Activated naive CD4-positive, alpha-beta T cell treated with anti-CD3 and anti-CD28 coated beads, Interleukin-2, amount 50 U/mL, for 72 hours (primary cell): ENCODE measurements at places on chromosomes 16 and 17. TPM values are rescaled to one million over a fixed set of nuclear protein-coding genes. Genes with fewer than 3 reads are reported as not detected.

CLEC3A gene
- total RNA-seq = not detected

KRTAP2-1 gene
- not detected for total RNA-seq

GP1BA gene
- total RNA-seq = not detected

GRCh38 chr17:51507444-51507843 is 247.1 kb downstream of the UTP18 start:
- DNase-seq = no peak

DNA sequence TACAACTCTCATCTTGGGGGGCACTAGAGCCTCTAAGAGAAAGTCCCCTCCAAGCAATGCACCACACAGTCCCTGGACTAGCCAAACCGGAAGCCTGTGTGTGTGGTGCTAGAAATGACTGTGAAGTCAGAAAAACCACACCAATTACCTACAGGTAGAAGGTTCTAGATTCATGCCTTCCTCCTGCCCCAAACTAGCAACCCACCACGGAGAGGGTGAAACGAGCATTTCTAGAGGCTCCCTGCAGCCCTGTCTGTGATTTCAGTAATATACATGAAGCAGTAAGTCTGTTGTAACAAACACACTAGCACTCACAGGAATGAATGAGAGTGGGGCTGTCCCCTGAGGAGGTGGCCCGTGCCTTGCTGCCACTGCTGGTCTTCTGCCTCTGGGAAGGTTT is 13.6 kb downstream of the ZFHX3 start:
- DNase-seq = no peak

DNA sequence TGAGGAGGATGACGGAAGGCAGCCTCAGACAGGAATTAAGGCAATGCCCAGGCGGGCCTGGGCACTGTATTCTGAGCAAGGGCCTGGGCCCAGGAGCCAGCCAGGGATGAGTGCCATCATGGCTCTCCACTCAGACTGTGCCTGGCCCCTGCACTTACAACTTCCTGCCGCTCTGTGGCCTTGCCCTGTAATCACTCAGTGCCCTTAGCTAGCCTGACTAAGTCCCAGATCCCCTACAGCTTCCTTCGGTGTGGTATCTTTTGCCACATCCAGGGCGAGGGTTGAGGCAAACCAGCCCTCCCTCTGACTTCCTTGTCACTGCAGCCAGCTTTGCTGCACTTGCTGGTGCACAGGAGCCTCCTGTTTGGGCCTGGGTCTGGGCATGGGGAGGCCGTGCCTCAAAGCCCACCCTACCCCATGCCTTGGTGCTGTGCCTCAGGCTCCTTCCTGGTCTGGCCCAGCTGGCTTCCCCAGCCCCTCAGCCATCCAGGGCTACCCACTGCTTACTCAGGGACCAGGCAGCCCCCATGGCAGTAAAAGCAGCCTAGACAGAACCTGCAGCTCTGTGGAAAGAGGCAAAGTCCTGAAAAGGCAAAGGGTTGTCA is 9.3 kb downstream of the SLC46A1 start:
- peak; percentile 50 for DNase-seq

- no peak for DNase-seq
Observed at GRCh38 chr16:3186946-3187690, 886 bp upstream of the OR1F1 start.

DNA sequence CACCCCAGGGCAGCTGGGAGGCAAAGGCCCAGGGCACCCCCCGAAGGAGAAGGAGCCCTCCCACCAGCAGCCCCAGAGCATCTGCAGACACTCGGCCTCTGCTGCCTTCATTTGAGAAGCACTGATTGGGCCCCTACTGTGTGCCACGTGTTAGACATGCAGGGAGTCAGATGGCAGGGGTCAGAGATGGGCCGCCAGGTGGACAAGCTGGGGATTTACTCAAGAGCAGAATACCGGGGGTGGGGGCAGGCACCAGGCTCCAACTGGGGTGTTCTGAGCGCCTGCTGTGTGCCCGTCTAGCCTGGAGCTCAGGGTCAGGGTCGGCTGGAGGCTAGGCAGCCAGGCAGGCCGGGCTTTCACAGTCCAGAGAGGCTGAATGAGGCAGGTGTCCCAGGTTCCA is 18.7 kb downstream of the TPSG1 start:
- DNase-seq = no peak

DNA sequence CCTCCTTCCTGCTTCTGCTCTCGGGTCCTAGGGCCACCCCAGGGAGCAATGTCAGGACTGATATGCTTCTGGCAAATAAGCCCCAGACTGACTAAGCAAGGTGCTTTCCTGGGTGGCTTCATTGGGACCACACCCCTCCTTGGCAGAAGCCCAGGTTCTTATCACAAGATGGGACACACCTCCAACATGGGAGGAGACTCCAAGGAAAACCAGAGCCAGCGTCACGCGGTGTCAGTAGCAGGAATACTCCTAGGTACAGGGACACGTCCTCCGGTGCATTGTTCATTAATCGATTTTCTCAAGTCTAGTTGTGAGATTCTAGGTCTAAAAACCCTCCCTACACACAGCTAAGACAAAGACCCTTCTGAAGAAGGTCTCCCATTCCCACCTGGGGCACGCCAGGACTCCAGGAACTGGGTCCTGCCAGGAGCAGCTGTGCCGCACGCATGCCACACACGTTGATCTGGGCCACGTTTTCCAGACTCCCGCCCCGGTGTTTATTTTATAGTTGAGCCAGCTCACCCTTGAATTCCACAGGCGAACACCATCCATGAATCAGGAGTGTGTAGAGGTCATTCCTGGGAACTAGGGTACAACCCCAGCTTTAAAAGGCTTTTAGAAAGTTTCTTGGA is 30.8 kb downstream of the FA2H start:
- DNase-seq = no peak

- DNase-seq = no peak
Observed at GRCh38 chr17:7183433-7184090, 4.4 kb upstream of the ASGR1 start.
